RWPE1 (cell line): ENCODE measurements at places on chromosomes 2 and 18.

GRCh38 chr18:74497778-74498177 lies 1.6 kb downstream of the CNDP2 start:
- no peak for DNase-seq

- no peak for DNase-seq
Measured at GRCh38 chr2:2464094-2464493, 133.0 kb upstream of the MYT1L start.

DNA sequence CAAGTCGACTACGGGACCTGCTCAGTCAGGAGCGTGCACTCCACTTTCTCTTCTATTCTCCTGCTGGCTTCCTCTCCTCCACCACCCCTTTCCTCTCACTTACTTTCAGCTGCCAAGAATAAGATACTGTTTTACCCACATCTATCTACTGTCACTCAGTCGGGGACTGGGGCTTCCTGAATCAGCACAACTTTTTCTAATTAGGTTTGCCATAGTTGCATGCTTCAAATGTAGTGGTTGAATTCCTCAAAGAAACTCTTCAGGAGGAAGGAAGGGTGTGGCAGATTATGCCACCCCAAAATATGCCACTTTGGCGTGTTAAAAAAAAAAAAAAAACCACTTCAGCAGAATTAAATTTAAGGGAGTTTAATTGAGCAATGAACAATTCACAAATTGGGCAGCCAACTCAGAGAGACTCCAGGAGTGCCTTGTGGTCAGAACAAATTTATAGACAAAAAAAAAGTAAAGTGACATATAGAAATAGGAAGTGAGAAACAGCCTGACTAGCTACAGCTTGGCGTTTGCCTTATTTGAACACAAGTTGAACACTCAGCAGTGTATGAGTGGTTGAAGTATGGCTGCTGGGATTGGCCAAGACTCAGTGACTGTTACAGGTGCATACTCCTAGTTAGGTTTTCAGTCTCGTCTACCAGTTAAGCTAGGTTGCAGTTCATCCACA lies 32.5 kb upstream of the RMDN2 start:
- DNase-seq, result no peak

- no peak for DNase-seq
Measured at GRCh38 chr2:175976391-175977157, 25.5 kb downstream of the LNPK start.

- no peak for DNase-seq
Measured at GRCh38 chr2:98020992-98021713, 25.4 kb upstream of the TMEM131 start.

DNA sequence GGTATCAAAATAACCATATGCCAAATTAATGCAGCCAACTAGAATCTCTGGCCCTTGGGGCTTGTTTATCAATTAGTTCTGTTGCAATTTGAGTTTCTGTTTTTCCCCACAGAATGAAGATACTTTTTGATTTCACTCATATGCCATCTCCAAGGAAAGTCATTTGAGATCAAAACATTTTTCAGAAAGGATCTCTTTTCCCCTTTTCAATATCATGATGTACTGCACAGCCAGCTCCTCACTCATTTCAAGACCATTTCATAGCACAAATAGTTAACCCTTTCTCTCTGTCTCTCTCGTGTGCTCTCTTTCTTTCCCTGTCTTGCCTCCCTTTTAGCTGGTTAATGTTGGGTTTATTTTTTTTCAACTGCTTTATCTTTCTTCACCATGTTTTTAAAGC lies 387.3 kb downstream of the STK39 start:
- no peak for DNase-seq

DNA sequence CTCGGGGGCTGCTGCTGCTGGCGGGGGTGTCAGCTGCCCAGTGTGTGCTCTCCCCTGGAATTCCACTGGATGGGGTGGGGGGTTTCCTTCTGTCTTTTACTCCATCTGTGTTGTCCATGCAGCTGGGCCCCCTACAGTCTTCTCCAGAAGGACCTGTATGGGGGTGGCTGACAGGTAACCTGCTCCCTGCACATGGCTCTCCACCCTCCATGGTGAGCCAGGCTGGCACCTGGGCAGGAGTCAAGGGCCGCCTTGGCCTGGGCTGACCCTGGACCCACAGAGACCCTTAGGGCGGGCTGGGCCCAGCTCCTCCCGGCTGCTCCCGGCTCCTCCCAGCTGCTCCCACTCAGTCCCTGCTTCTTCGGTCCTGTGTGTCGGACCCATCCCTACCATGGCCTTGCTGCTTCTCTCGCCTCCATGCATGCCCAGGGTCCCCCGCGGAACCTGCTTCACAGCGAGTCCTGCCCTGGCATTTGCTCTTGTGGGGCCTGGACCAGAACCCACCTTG lies 15.0 kb downstream of the SNTG2 start:
- no peak for DNase-seq
